LHCN-M2 (cell line): ENCODE measurements at places on chromosomes 1 and 21.

- no peak for DNase-seq
Measured at GRCh38 chr1:72620453-72620852, 338.1 kb upstream of the NEGR1 start.

DNA sequence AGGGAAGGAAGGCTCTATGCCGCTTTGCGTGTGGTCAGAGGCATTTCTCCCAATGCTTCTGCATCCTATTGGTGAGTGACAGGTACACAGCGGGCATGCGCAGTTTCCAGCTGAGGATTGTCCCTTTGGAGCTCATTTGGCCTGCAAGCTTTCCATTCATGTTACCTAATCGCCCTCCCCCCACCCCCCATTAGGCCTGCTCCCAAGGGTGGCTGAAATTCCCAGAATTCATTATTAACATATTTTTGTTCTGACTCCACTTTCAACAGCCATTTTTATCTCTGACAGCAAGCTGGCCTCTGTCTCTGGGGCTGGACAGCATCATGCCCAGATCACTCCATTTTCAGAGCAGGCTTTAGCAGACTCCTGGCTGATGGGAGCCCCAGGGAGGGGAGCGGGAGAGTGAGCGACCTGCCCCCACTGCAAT lies 25.6 kb downstream of the MIS18A start:
- DNase-seq = no peak

GRCh38 chr1:204971517-204972336 lies 71.3 kb upstream of the CNTN2 start:
- peak; percentile 10 for DNase-seq

- no peak for DNase-seq
Measured at GRCh38 chr1:106907795-106908194, 148.7 kb upstream of the PRMT6 start.

DNA sequence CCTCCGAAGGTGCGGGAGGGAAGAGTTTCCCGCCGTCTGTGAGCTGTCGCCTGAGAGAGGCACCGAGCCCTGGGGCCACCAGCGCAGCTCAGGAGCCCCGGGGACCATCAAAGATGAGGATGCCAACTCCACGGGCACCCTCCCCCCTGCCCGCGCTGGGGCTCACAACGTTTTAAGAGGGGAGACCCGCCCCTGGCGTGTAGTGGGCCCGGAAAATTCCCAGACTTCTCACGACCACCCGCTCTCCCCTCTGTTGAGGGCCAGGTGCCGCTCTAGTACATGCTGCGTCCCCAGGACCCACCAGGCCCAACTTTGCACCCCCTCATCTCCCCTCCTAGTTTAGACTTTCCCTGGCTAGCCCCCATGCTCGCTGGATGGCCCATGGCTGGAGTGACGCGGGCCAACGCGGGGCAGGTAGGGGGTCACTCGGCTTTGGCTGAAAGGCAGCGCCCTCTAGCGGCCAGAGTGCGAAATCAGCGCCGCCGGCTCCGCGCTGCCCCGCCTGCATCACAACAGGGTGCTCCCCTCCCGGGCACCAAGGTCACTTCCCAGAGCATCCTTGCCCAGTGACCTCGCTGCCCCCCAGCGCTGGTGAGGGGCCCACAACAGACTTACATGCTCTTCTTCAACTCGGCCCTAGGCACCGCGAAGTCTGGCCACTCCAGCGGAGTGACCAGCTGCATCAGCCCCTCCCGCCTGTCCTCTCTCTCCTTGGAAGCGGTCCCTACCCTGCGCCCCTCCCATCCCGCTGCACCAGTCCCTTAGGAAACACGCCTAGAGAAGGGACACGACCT lies 1.8 kb downstream of the CD160 start:
- DNase-seq = peak; percentile 56

DNA sequence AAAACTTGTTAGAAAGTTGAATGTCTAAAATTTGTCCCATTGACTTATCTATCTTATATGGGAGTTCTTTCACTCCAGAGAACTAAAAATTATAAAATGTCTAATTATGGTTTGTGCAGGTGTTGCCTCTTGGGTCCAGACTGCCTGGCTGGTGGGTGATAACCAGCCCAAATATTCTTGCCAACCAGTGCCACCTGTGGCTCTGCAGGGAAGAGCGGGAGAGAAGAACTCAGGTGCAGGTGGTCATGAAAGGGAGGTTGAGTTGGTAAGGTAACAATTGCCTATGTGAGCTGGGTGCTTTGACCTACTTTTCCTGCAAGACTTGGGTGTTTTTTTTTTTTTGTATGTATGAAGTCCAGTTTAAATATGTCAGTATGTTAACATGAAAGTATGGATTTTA lies 10.2 kb downstream of the RPS6KC1 start:
- no peak for DNase-seq

DNA sequence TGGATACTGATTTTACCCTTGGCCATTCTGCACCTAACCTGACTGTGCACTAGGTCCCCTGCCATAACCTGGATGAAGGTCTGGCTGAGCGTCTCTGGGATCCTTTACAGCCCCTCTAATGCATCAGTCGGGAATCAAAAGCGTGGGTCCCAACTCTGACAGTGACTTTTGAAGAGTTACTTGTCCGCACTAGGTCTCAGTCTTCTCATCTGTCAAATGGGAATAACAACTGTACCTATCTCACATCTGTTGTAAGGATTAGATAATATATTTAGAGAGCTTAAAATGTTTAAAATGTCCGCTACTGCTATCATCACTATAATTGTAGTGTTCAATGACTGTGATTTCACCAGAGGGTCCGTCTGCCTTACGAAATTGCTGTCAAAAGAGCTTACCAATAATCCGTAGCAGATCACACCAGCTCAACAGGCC lies 746 bp downstream of the TADA1 start:
- no peak for DNase-seq

DNA sequence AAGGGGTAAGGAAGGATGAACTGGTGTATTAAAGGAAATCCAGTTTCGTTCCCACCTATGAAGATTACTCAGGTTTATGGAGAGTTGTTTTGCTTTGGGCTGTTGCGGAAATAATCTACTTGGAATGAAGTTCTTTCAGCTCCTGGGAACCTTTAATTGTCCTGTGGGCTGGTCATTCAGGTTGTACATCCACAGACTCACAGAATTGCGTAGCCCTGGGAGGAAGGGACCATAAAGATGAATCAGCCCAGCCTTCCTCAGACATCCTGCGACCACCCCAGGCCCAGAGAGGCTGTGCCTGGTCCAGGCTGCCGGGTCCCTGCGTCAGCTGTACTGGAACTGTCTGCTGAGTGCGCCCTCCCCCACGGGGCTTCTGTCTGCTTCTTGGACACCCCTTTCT lies 72.7 kb downstream of the GALNT2 start:
- no peak for DNase-seq

- DNase-seq = no peak
Measured at GRCh38 chr1:163290025-163290640, 31.6 kb upstream of the NUF2 start.

DNA sequence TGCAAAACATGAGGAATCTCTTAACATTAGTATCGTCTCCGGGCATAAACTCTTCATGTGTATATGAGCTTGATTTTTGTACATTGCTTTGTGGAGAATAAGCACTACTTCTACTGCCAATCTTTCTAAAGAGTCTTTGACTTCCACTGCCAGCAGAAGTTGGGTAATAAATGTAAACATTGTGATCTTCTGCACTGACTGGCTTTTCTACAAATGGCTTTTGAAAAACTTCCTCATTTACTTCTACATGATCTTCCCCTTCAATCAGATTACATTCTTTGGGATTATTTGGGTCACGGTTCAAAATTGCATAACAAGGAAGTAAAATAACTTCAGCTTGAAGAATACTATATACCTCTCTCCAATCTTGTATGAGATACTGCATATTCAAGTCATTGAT lies 30.4 kb upstream of the SLC44A5 start:
- DNase-seq = no peak

GRCh38 chr1:98019747-98020146 lies 98.9 kb upstream of the DPYD start:
- DNase-seq = no peak

DNA sequence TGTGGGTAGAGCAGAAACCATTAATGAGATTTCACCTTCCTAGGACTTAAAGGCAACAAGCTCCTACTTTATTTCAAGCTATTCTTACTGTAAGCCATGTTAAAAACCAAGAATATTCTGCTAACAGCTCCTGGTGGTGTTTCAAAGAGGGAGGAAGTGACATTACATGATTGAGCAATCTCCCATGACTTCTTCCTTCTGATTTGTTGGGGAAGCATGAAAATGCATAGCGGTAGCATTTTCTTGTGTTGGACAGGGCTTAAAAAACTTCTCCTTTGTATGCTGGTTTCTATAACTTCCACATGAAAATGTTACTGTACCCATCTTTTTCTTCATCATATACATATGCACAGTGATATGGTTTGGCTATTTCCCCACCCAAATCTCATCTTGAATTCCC lies 297.0 kb upstream of the SNX7 start:
- no peak for DNase-seq
